Activated naive CD8-positive, alpha-beta T cell treated with anti-CD3 and anti-CD28 coated beads for 36 hours (primary cell): ENCODE measurements at places on chromosomes 7 and 10.

DNA sequence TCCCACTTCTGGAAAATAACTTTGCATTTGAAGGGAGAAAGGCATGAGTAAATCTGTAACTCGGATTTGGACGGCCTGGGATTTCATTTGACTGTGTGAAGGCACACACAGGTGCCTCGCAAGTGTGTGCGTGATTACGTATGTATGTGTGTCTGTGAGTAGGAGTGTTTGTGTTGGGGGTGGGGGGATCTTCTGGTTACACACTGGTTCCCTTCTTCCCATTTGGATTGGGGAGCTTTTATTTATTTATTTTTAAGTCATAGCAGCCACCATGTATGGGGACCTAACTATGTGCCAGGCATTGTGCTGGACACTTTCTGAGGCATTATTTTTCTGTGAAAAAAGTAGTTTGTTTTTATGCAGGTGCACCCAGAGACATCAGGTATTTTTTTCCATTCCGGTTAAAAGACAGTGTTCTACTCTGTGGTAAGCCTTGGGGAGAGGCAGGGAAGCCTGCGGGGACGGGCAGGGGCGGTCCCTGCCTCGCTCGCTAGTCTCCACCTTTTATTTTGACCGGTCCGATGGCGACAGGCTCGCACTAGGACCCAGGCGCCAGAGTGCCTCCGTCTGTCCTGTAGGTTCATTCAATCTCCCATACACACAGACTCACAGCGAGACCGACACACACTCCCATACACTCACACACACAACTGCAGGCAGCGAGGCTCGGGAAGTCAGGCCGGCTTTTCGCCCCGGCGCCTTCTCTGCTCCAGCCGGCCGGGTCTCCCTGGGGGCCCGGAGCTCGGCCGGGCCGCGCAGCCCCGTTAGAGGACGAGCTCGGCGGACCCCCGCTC is at the start of gene MXI1:
MXI1 (plus strand) TSS at position 595 of the 794 bp plus-strand sequence. CDS start 204 bp downstream, outside the sequence.
- H3K27ac ChIP-seq = peak within 1 kb of the TSS; percentile 75
- peaks cover 44% of the 10 kb centered on the region for H3K27me3 ChIP-seq
- peak; percentile 55 for DNase-seq
- H3K4me3 ChIP-seq = peak within 1 kb of the TSS; percentile 91

DNA sequence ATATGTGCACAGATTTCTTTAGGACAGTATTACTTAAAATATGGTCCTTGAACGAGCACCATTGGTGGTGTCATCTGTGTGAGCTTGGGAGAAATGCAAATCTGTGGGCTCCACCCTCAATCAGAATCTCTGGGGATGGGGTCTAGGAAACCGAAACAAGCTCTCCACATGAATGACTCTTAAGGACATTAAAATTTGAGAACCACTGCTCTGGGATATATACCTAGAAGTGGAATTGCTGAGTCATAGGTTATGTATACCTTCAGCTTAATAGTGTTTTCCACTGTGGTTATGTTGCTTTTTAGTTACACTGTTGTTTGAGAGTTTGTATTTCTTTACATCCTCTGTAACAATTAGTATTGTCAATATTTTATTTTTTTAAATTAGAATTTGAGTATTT is 24.0 kb downstream of the ZNRF2 start:
- H3K4me1 ChIP-seq = peaks cover 44% of the 10 kb centered on the region
- no peak overlapping the region for H3K27ac ChIP-seq
- H3K4me3 ChIP-seq = no peak overlapping the region
- no peaks in the 10 kb centered on the region for H3K27me3 ChIP-seq
- peaks cover 3% of the 10 kb centered on the region for H3K36me3 ChIP-seq

- peaks cover 21% of the 10 kb centered on the region for H3K4me1 ChIP-seq
- H3K27ac ChIP-seq = no peak overlapping the region
- H3K27me3 ChIP-seq = no peaks in the 10 kb centered on the region
- H3K4me3 ChIP-seq = no peak overlapping the region
- no peaks in the 10 kb centered on the region for H3K36me3 ChIP-seq
- DNase-seq = no peak
Observed at GRCh38 chr10:45241865-45242520, 73.4 kb downstream of the OR13A1 start.

GRCh38 chr10:108789919-108790318 is 1133.4 kb downstream of the XPNPEP1 start:
- H3K27ac ChIP-seq = peak overlapping the region; percentile 8
- no peak overlapping the region for H3K4me3 ChIP-seq
- no peaks in the 10 kb centered on the region for H3K36me3 ChIP-seq
- H3K4me1 ChIP-seq = no peaks in the 10 kb centered on the region
- no peaks in the 10 kb centered on the region for H3K27me3 ChIP-seq
